Forelimb muscle (tissue), 1 donor: ENCODE measurements at places on chromosomes 4 and X. TPM values are rescaled to one million over a fixed set of nuclear protein-coding genes. Genes with fewer than 3 reads are reported as not detected.

DNA sequence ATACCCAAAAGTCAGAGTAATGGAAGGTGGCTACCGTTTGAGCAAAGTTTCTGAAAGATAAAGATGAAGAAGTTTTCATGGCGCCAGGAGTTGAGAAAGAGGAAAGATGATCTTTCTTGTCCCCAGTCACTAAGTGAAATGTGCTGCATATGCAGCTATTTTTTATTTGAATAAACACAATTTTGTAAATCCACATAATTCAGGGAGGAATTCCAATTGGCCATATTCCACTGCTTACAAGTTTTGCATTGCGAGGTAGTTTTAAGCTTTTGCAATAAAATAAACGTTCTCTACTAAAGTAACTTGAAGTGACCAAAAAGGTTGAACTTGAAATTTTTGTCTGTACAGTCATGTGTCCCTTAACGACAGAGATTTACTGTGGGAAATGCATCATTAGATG, 139.3 kb upstream of the VCX2 start:
- peak; percentile 29 for DNase-seq

The BANK1 gene
- 0.43 TPM for polyA plus RNA-seq

The PDE6B gene
- polyA plus RNA-seq = 16.1 TPM

The ZMAT1 gene
- polyA plus RNA-seq = 4.2 TPM

DNA sequence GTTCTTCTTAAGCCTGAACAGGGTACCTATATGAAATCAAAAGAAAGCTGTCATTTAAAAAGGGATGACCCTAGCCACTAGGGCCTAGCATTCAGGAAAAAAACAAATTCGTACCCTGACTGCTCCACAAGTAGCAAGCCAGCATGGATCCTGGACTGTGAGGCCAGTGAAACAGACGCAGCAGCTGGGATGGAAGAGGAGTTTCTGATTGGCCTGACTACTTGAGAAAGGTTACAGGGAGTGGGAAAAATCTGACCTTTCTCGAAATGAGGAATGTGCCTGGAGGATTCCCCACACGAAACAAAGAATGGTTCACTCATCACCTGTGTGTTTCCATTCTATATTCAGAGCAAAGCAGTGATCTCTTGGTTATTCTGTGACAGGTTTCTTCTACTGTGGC, 87.6 kb upstream of the JADE1 start:
- DNase-seq = no peak
